ENCODE measurements at places on chromosomes 5 and 9. TPM values are rescaled to one million over a fixed set of nuclear protein-coding genes. Genes with fewer than 3 reads are reported as not detected.
A peak's percentile ranks its signal among the peaks of the same experiment; 100 is the strongest.

The PTGDS gene
- not detected for total RNA-seq

GRCh38 chr5:88657136-88657535 lies 225.8 kb downstream of the MEF2C start:
- DNase-seq: no peak

The BTNL3 gene
- not detected for total RNA-seq

The IFNA21 gene
- total RNA-seq: not detected

The C6 gene
- not detected for total RNA-seq

The FAM169A gene
- total RNA-seq: 0.71 TPM

DNA sequence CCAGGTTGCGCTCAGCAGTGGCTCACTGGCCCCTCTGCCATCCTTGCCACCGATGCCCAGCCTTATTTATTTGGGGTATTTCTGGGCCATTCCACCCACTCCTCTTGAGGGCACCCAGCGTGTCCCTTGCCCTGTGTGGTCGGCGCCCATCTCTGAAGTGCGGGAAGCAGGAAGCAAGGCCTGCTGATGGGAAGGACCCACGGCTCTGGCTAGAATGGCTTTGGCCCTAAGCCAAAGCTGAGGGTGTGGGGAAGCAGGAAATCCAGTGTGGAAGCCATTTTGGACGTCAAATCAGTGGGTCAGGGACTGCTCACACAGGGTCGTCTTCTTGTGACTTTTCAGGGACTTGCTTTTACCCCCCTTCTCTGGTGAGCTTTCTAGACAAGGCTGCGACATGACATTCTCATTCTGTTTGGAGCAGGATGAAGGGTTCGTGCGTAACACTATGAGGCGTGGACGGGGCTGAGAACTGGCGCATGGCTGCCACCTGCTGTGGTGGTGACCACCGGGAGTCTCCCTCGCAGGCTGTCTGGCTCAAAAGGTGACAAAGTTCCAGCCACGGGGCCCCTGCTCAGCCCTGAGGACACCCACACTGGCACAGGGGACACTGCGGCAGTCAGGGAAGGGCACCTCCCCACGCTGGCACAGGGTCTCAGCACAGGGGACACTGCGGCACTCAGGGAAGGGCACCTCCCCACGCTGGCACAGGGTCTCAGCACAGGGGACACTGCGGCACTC lies 50.7 kb upstream of the NKD2 start:
- no peak for DNase-seq

- DNase-seq: peak; percentile 17
These were observed 124.9 kb downstream of the SPOCK1 start for GRCh38 chr5:137374110-137374714.

GRCh38 chr9:95822015-95822414 lies 53.5 kb upstream of the ERCC6L2 start:
- no peak for DNase-seq

DNA sequence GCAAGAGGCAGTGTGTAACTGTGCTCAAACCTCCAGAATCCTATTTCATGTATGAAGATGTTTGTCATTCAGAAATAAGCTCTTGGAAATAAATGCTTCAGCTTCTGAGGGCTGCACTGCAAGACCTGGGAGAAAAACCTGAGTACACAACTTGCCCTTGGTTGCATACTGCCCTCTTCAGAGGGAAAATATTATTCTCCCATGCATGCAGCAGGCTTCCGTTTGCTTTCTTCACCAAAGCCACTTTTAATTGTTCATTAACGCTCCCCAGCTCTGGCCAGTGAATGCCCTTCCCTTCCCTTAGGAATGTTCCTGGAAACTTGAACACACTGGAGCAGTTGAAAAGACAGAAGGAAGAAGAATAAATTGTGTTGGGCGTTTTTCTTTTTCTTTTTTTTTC lies 2.5 kb upstream of the WHRN start:
- no peak for DNase-seq

GRCh38 chr9:3585606-3586005 lies 59.8 kb upstream of the RFX3 start:
- DNase-seq: no peak

- no peak for DNase-seq
These were observed 13.8 kb upstream of the ORM1 start for GRCh38 chr9:114309096-114309495.

- no peak for DNase-seq
These were observed 70.5 kb downstream of the FOCAD start for GRCh38 chr9:20754556-20754955.

DNA sequence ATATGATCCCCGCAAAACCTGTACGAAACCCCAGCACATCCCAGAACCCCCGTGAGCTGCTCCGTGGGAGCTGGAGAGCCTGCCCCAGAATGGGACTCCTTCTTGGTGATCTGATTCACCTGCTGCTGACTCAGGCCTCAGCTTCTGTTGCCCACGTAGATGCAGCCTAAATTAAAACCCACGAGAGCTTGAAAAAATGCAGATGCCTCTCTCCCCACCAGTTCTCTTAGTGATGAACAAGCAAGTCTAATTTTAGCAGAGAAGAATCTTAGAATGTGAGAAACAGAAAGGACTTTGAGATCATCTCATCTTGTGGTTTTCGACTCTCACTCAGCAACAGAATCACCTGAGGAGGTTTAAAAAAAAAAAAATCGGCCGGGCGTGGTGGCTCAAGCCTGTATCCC lies 57.6 kb downstream of the TMOD1 start:
- no peak for DNase-seq

DNA sequence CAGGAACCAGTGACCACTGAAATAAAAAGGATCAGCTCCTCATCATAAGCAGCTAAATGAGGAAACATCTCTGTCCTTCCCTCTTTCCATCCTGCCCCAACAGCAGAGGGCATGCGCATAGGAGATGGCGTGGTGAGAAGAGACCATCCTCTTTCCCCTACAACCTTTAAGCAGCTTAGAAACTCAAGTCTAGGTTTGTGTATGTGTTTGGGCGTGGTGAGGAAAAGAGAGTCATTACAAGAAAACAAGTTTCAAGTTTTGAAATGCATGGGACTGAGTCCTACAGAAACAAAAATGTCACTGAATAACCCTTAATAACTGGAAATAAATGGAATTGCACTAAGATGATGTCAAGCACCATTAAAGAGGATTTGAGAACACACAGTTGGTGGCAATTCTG lies 96.4 kb upstream of the IL12B start:
- DNase-seq: no peak

- DNase-seq: no peak
These were observed 279.6 kb upstream of the GRAMD2B start for GRCh38 chr5:126143622-126144021.

DNA sequence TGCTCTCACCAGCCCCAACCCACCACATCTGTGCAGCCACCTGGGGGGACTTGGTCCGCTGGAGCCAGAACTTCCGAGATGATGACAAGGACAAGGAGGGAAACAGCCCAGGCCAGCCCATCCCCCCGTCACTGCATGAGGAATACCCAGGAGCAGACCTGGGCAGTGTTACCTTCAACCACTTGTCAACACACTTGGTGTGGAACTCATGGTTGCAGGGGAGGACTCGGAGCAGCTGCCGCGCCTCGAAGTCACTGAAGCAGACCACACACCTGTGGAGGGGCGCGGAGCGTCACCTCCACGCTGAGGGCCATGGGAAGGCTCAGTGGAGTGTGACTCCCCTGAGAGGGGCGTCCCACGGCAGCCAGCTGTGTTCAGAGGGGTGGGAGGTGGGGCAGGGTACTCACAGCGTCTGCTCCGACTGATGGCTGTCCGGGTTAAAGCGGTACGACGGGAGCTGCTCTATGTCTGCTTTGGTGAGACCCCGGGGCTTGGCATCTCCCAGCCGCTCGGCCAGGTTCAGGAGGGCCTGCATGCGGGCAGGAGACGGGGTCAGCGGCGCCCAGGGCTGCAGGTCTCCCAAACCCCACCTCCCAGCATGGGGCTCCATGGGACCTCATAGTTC lies 8.0 kb downstream of the RNF44 start:
- DNase-seq: no peak

The MYOZ3 gene
- 0.59 TPM for total RNA-seq

The CBY3 gene
- 0.26 TPM for total RNA-seq
